ENCODE measurements at places on chromosomes 11 and 22.

DNA sequence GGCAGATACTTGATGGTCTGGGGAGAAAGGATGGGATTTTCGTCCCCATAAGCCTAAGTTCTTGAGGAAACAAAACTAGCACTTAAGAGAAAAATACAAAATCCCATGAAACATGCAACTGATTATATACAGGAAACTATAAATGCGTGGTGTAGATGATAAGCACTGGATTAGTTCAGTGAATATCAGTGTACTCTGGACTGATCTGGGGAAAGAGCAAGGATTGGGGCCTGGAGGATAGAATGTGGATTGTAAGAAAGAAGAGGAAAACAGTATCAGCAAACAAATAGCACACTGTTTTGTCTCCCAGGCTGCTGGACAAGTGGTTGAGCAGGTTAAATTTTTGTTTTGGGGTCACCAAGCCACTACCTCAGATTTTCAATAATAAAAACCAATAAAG, 49.8 kb downstream of the DCUN1D5 start:
- no peak for DNase-seq

DNA sequence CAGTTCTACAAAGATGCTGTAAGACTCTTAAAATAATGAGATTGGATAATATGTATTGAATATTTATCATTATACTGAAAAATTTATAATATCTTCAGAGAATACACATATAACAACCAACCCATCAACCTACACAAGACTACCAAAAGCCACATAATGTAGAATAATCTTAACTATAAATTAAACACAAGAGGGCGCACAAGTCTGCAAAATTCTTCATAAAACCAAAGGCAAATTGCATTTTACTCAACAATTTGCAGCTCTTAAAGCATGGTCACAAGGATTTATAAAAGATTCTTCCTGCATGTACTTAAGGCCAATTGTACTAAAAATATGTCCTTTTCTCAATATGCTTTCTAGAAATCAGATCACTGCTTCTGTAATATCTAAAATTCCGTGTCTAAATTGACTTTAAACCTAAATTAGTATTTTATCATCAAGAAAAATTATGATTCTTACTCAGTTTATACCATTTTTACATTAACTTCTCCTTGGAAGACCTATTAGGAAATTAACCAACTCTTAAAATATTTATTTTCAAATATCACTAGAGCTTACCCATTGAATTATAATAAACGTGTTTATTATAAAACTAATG, 79.0 kb downstream of the TTC28 start:
- peak; percentile 68 for DNase-seq

- no peak for DNase-seq
These were observed 26.5 kb downstream of the MYO7A start for GRCh38 chr11:77154381-77155081.

- DNase-seq = no peak
These were observed 301.8 kb upstream of the FAT3 start for GRCh38 chr11:91922846-91923245.

DNA sequence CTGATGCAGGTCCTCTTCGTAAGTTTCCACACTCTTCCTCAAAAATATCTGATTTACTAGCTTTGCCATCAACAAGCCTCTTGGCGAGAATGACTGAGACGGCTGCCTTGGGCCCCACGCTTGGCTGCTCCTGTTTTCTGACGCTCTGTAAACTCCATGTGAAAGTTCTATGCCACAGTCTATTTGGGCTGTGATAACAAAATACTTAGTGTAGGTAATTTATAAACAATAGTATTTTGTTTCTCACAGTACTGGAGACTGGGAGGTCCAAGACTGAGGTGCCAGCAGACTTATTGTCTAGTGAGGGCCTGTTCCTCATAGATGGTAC, 123.2 kb upstream of the SORL1-AS1 start:
- no peak for DNase-seq

DNA sequence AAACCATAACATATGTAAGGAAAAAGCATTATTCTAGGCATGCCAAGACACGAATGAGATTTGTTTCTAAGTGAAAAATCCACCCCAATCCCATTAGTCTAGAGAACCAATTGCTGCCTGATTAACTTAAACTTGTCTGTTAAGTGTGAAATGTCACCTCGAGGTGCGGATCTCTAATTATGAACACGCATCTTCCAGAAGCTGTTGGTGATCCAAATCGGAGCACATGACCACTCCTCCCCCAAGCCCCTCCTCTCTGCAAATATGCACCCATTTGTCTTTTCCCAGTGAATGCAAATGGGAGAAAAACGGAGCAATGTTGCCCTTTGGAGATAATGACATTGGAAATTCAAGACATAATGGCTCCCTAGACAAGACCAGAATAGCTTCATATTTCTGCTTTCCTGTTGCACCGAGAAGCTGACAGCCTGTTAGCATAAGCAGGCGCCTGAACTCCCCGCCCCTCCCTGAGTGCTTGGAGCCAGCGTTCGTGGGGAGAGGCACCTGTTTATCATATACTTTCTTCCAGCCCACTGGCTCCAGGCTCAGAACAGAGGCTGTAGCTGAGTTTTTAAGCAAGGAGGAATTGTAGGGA, 6.0 kb upstream of the FXYD6 start:
- DNase-seq = no peak

DNA sequence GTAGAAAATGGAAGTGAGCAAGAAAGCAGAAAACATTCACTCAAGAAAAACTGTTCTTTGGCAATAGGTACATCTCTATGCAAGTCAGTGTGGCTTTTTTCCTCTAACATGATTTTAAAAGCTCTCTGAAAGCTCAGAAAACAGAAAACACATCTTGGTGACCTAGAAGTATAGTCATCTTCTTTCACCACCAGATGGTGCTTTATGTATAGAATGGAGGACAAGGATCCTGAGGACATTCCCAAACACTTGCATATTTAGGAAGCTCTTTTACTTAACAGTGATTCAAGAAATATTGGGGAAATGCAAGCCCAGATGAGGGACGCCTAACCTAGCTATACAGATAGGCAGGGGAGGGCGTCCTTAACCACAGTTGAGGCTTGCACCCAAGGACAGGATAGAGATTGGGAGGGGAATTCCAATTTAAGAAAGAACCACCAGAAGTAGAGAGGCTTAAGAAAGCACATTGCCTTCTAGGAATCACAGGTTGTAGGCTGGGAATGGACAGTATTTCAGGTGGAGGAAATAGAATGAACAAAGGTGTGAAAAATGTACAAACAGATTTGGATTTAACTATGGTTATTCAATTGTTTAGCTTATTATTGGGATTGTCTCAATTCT, 13.8 kb upstream of the CCDC81 start:
- DNase-seq = no peak

- no peak for DNase-seq
These were observed 21.7 kb downstream of the CTTN start for GRCh38 chr11:70420008-70420464.

DNA sequence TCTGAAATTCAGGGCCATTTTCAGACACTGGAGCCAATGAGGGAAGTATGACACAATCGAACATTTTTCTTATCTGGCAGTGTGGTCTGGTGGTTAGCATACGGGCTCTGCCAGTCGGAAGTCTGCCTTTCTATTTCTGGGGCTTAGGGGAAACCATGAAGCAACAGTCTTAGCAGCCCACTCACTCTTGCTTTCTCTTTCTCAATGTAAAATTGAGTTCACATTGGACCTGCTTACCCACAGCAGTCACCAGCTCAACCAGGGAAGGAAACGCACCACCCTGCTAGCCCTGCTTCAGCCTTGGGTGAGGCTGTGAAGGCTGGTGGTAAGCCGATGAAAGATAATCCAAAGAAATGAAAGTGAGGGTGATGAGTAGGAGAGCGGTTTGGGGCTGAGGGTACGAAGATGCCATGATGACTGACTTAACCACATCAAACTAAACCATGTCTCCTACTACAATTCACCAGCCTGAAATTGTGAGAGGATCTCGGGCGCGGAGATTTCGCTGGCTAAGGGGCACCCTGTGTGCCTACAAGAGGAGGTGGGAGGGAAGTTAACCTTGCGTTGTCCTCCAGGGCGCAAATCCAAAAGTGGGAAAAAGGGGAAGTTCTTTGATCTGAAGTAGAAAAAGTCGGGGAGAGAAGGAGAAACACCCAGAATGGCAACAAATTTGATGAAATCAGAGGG, 2.0 kb upstream of the LMO2 start:
- peak; percentile 62 for DNase-seq

GRCh38 chr11:17744151-17744940, 9.8 kb downstream of the KCNC1 start:
- no peak for DNase-seq

DNA sequence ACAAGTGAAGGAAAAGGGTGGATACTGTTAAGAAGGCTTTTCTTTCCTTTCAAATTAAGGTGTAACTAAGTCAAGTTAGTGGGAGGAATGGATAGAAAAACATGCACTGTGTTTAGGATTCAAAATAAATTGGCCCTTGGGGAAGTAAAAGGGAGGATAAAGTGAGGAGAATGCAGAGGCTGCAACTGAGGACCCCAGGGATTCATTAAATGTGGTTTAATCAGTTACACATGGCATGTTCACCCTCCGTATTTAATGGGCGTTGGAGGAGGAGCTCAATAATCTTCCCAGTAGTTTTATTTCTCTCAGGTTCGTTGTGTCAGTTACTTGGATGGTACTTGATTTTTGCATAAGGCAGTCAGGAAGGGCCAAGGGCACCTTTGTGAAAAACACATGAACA, 966.3 kb downstream of the JRKL start:
- no peak for DNase-seq

GRCh38 chr22:28025333-28025732, 106.3 kb upstream of the PITPNB start:
- no peak for DNase-seq

DNA sequence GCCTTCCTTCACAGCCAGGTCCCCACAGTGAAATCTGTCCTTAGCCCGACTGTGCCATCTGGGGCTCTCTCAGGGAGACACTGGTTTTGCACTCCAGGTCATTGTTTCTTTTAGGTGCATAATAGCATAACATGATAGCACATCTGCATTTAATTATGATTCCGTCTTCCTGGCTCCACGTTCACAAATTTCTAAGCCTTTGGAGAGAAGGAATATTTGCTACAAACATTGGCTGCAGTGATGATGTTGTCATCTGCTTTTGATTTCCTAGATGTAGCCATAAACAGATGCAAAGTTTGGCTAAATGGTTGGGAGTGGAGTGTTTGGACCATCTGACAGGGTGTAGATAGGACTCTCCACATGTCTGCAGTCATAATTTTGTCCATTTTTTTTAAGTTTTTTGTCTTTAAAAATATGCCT, 12.0 kb upstream of the CAT start:
- DNase-seq = no peak

DNA sequence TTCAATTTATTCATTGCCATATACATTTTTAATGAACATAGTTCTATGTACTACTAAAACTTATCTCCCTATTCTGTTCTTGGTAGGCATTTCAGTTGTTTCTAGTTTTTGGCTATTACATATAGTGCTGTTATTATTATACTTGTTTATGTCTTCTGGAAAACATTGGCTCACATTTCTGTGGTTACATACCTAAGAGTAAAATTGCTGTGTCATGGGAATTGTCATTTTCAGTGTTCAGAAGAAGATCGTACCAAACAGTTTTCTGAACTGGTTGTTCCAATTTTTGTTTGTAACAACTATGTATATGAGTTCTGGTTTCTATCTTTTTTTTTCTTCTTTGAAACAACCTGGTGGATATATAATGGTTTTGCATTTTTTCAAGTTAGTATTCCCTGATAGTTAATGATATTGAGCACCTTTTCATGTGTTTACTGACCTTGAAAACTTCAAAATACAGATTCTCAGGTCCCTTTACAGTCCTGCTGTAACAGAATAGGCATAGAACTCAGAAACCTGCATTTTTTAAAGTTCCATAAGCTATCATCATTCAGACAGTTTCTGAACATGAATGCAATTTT, 230.7 kb downstream of the JRKL start:
- DNase-seq = no peak

DNA sequence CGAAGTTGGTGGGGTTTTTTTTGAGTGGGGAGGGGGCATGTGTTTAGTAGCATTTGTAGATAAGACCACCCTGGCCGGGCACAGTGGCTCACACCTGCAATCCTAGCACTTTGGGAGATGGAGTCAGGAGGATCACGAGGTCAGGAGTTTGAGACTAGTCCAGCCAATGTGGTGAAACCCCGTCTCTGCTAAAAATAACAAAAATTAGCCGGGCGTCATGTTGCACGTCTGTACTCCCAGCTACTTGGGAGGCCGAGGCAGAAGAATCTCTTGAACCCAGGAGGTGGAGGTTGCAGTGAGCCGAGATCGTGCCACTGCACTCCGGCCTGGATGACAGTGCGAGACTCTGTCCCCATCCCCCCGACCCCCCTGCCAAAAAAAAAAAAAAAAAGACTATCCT, 34.6 kb downstream of the CECR2 start:
- DNase-seq = no peak

GRCh38 chr11:120441592-120441991, 70.0 kb upstream of the GRIK4 start:
- DNase-seq = no peak

DNA sequence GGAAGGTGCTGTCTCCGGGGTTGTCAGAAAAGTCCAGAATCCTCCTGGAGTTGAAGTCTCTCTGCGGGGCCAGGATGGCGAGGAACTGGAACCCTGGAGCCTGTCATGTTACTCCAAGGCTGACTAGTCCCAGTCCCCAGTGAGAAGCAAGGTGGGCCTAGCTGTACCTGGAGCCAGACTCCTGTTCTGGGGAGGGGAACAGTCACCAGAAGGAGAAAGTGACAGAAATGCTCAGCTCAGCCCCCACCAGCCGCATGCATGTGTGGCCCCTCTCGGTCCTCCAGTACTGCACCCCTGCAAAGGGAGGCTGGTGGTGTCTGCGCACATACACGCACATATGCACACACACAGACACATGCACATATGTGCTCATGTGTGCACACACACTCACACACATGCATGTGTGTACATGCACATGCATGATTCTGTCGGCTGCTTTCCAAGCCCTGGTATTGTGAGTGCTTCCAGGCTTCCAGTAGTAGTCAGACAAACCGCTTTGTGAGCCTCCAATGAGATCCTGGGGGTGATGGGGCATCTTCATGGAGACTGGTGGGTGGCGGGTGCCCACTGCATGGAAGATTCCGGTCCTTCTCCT, 54.3 kb downstream of the RTL6 start:
- DNase-seq = no peak

DNA sequence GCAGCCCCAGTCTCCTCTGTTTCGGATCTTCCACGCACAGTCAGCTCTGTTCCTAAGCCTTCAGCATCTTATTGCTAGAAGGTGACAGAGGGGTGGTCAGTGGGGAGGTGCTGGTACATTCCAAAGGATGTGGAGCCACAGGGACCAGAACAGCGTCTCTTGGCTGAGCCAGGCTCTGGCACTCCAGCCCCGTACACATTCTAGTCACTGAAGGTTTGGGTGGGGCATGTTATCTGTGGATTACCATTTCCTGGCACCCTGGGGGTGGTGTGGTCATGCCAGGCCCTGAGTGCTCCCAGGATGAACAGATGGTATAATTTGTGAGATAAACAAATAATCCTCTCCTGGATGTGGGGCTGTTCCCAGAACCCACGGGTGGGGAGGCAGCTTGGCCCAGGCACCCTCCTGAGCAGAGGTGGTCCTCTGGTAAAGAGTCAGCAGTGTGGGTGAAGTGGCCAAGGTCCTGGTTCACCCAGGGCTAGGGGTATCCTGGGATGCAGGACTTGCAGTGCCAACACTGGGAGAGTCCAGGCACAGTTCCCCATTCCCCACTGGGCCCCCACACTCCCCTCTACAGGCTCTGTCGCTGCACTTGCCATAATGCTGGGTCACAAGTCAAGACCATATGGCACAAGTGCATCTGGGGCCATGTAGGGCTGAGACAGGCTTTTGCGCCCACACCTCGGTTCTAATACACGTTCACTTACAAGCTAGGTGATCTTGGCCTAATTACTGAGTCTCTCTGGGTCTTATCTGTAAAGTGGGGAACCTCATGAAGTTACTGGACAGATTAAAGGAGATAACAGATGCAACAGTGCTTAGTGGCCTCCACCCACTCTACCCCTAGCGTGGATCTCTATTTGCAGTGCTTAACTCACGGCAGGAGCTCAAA, 33.0 kb downstream of the DKK3 start:
- DNase-seq = no peak

Data from CD4-positive, alpha-beta T cell treated with Interleukin-17A for 1 hour (primary cell).